ENCODE measurements at places on chromosomes 1 and 21.
A peak's percentile ranks its signal among the peaks of the same experiment; 100 is the strongest.

DNA sequence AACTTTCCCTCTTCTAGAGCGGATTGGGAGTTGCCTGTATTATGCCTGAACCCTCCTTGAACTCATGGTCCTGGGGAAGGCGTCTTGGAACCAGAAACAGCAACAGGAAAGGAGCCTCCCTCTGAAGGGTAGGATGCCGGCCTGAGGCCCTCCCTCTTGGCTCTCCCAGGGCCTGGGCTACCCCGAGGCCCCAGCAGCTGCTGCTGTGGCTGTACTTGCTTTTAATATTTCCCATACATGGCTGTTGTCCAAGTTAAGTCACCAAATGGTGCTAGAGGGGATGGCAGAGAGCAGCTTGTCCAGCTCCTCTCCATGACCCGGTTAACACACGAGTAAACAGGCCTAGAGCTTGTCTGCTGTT, 10.5 kb downstream of the CHRNB2 start:
- DNase-seq = no peak

DNA sequence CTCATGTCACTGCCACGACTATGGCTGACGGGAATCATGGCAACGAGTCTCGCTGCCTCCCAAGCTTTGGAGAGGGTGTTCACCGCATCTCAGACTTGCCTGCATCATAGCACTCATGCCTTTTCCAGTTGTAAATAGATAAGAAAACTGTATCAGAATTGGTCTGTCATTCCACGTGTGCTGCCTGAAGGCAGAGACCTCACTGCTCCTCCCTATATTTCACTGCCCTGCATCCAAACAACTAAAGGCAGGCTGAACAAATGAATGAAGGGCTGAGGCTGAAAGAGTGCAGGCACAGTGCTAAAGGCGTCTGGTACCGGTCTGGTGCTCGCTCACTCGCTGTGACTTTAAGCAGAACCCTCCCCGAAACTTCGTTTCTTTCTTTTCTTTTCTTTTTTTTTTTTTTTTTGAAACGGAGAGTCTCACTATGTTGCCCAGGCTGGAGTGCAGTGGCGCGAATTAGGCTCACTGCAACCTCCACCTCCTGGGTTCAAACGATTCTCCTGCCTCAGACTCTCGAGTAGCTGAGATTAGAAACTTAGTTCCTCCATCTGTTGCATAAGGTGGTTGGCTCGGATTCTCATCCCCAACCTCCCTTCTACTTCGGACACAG, 542 bp downstream of the EIF2B3 start:
- no peak for DNase-seq

- no peak for DNase-seq
These were observed 137.1 kb upstream of the RAB4A start for GRCh38 chr1:229133811-229134210.

DNA sequence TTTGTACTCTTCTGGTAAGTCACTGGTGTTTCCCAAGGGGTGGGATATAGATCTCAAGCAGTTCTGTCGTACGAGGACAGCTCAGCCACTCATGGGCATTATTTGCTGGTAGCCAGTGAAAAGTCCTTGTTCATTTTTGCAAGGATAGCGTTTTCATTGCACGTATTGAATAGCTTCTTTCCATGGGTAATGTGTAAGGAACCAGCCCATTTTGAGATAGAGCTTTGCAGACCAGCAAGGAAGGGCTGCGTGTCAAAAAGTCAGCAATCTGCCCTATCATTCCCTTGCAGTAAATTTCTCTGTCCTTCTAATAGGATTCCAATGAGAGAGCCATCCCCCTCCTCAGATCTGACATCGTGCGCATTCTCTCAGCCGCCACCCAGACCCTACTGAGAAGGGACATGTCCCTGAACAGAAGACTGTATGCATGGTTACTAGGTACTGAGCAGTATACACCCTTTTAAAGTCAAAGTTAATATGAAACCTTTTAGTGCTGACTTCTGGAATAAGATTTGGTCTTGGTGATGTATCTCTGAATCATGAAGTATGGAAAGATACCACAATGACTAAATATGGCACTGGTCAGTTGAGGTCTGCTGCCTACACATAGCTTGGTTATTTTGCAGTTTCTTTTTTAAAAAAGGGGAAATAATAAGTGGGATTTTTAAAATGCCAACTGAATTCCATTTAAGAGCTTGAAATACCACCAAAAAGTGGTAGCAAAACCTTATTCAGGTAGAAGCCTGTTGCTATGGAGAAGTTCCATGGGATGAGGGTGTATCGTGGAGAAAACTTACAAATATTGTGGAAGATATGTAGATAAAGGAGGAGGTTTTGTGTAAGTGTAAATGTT, 55.3 kb downstream of the DOP1B start:
- peak; percentile 86 for DNase-seq

DNA sequence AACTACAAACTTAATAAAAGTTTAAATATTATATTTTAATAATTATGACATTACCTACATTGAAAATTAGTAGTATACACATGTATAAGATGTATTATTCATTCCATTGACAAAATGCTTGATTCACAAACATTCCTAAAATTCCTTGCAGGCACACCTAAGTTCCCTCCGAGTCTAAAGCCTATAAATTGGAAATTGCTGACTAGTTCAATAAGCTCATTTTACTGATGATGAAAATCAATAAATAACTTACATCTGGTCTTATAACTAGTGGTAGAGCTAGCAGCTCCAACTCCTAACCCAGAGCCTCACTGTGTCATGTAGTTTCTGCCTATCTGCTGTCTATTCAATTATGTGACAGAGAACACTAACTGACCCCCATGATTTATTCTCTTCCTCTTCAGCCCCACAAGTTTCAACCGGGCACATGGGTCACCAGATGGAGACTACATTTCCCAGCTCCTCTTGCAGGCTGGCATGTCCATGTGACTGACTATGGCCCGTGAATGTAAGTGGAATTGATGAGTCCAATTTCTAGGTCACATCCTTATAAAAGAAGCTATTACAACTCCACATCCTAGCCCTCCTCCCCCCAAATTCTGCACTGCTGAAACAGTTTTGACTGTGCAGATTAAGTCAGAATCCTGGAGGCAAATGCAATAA, 29.6 kb upstream of the LRRC8D start:
- no peak for DNase-seq

DNA sequence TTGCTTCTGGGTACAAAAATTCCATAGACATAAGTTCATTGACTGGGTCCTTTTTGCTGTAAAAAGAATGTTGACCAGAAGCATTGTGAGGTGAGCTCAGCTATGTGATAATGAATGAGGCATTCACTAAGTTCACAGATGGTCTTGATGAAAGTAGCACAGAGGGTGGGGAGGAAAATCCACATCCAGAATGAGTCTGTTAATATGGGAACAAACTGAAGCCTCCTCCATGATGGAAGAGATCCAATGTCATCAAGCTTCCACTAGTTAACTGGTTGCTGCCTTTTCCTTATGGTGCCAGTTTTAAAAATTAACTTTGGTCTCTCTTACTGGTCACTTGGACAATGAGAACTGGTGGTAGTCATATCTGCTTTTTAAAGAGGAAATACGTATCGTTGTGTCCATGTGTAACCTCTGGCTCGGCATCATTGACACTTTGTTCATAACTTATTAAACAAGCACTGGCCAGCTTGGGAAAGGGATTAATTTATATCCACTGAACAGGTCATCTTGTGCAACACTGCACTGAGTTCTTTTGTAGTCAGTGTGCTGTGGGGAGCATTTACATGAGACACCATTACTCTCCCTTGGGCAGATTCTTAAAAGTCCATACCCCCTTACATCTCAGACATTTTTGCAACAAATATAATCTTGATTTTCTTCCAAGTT, 88.6 kb downstream of the ADAMTS1 start:
- DNase-seq = peak; percentile 93

- peak; percentile 94 for DNase-seq
These were observed 62.0 kb upstream of the RASAL2 start for GRCh38 chr1:178031856-178032320.

- DNase-seq = no peak
These were observed 841 bp downstream of the SNX27 start for GRCh38 chr1:151612501-151613281.

GRCh38 chr21:17454315-17455027, 58.4 kb upstream of the CXADR start:
- peak; percentile 97 for DNase-seq

DNA sequence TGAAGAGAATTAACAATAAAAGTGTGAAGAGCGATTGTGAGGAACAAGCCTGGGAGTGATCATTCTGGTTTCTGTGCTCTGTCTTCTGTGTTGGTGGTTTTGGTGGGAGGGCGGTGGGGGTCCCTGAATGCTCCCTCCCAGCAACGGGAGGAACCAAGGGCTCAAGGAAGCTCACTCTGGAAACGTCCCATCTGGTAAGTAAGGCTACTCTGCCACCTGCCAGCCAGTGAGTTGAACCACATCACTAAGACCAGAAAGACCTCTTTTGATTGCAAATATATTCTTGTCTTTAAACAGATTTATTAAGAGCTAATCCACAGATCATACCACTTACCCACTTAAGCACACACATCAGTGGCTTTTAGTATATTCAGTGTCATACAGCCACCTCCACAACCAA, 125.0 kb downstream of the PRDM2 start:
- DNase-seq = no peak

DNA sequence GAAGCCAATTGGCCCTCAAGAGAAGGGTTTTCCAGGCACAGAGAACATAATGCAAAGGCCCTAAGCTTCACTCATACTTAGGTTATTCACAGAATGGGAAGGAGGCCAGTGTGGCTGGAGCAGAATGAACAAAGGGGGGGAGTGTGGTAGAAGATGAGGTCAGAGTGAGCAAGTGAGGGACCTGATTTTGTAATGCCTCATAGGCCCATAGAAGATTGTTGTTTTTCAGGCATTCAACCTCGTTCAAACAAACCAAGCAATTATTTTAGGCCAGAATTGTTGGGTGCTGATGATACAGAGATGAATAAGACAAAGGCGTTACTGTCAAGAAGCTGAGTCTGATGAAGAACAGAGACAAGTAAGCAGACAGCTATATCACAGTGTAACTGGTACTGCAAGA, 54.5 kb upstream of the RAP1A start:
- DNase-seq = peak; percentile 89

- DNase-seq = no peak
These were observed 30.7 kb upstream of the IFNAR2 start for GRCh38 chr21:33199100-33199464.

- DNase-seq = no peak
These were observed 310.0 kb upstream of the C1orf174 start for GRCh38 chr1:4210043-4210442.

DNA sequence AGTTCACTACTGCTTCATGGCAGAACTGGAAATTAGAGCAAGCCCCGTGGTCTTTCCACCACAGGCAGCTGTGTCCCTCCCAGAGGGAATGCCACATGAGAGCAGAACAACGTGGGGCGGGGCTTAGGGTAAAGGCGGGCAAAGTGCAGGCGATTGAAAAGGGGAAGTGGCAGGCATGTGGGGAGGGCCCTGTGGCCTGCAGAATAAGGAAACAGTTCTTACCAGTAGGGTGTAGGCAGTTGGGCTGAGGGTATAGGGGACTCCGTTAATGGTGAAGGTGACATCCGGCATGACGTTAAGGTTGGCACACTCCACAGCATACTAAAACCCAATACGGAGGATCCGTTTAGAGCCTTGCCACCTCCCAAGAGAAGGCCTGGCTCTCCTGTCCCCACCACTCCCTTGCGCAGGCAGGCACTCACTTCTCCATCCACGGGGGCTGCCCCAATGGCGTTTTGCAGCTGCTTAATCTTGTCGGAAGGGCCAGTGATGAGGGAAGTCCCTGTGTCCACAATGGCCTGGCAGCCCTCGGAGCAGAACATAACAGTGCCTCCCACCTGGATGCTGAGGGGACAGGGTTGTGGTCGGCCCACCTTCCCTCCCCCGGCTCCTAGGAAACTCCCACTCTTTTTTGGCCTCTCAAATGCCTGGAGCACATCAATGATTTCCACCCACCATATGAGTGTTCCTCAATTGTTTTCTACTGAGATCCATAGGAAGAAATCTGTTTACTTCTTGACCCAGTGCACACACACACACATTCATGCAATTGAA, 9.1 kb upstream of the RAB7B start:
- no peak for DNase-seq

DNA sequence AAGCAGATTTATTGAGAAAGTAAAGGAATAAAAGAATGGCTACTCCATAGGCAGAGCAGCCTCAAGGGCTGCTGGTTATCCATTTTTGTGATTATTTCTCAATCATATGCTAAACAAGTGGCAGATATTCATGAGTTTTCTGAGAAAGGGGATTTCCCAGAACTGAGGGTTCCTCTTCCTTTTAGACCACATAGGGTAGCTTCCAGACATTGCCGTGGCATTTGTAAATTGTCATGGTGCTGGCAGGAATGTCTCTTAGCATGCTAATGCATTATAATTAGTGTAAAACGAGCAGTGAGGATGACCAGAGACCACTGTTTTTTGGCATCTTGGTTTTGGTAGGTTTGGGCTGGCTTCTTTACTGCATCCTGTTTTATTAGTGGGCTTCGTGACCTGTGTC, 16.8 kb upstream of the FMN2 start:
- DNase-seq = no peak

DNA sequence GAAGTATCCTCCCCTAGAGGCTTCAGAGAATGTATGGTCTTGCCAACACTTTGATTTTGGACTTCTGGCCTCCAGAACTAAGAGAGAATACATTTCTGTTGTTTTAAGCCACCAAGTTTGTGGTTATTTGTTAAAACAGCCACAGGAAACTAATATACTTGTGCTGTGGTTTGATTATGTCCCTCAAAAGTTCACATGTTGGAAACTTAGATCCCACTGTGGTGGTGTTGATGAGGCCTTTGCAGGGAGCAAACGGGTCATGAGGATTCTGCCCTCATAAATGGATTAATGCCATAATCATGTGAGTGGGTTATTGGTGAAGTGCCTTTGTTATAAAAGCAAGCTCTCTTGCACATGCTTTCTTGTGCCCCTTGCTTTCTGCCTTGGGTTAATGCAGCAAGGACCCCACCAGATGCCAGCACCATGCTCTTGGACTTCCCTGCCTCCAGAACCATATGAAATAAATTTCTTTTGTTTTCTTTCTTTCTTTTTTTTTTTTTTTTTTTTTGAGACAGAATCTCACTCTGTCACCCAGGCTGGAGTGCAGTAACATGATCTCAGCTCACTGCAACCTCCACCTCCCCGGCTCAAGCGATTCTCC, 157.3 kb downstream of the CLIC6 start:
- no peak for DNase-seq

- DNase-seq = peak; percentile 62
These were observed 81.6 kb upstream of the LRRC8D start for GRCh38 chr1:89739013-89739843.

- no peak for DNase-seq
These were observed 108.0 kb downstream of the KCNJ6 start for GRCh38 chr21:37808261-37808660.

GRCh38 chr1:245742896-245743295, 588.1 kb downstream of the KIF26B start:
- DNase-seq = peak; percentile 98

Measured in fibroblast of upper back skin (primary cell).